ENCODE measurements at places on chromosomes 5 and 9.

DNA sequence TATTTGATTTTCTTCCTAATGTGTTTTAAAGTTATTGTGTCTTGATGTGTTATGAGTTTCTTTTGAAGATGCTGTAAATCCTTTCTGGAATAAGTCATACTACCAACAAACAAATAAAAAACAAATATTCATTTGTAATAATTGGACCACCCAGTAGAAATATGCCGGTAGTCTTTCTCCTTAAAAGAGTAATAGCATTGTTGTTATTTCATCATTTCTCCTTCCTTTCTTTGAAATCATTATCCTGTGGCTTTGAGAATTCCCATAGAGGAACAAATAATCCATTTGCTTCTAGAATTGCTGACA is 169.4 kb downstream of the NNT start:
- no peak for DNase-seq

- no peak for DNase-seq
Measured at GRCh38 chr5:13505326-13505725, 439.2 kb downstream of the DNAH5 start.

DNA sequence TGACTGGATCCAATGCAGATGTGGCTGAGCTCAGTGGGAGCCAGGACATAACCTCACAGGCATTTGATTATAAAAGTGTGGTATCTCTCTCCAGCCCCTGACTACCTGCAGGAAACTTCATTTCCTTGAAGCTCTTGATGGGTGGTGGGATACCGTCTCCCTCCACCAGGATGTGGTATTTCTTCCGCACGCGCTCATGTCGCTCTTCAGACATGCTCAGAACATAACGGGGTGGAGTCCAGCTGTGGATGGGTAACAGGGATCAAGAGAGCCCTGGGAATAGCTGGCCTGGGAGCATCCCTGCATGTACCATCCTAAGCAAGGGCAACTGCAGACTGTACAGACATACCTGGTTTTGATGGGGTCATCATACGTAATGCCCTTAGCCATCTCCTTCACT is 1.2 kb downstream of the DDX41 start:
- no peak for DNase-seq

- DNase-seq: no peak
Measured at GRCh38 chr5:1537603-1538154, 13.9 kb upstream of the LPCAT1 start.

DNA sequence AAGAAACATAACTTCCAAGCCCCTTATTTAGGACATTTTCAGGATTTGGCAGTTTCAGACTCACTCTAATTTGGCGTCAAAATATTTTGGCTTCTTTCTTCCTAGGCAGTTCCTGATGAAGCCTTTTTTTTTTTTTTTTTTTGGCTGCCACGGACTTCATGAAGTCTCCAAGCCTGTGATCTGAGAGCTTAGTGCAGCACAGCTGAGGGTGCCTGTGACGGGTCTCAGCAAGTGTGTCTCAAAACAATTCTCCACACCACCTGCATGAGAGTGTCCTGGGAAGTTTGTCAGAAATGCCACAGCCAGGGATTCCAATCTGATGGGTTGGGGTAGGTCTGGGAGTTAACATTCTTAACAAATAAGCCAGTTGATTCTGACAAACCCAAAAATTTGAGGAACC is 6.0 kb upstream of the ESM1 start:
- DNase-seq: no peak

DNA sequence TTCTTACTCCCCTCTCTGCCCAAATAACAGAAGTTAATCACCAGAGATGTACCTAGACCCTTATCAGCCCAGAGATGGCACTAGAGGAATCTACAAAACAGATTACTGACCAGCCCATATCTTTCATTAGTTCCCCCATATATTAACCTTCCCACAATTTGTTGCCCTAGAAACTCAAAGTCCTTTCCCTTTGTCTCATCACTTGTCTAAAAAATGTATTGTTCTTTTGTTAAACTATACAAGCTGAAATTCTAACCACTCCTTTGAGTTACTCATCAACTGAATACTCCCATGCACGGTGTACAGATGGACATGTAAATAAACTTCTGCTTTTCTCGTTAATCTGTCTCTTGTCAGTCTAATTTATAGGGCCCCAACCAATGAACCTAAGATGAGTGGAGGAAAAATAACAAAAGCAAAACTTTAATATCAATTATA is 130.9 kb downstream of the CCDC192 start:
- DNase-seq: peak; percentile 26

GRCh38 chr9:3277200-3277599 is 248.6 kb downstream of the RFX3 start:
- DNase-seq: no peak

DNA sequence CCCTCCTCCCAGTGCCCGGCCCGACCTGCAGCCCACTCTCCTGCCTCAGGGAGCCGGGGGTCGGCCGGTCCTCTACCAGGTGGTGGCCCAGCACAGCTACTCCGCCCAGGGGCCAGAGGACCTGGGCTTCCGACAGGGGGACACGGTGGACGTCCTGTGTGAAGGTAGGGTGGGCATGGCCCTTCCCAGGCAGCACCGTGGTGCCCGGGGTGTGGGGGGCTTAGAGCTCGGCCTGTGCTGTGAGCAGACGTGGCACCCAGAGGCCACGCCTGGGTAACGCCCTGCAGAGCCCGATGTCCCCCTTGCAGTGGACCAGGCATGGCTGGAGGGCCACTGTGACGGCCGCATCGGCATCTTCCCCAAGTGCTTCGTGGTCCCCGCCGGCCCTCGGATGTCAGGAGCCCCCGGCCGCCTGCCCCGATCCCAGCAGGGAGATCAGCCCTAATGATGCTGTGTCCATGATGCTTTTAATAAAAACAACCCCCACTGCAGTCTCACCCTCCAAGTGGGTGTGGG is 7.2 kb downstream of the ENTPD8 start:
- DNase-seq: no peak

GRCh38 chr5:102296178-102296817 is at the start of gene SLCO4C1:
Gene SLCO4C1 (minus strand): TSS chr5:102296284. CDS start chr5:102296262, 22 bp downstream.
- DNase-seq: peak; percentile 58

DNA sequence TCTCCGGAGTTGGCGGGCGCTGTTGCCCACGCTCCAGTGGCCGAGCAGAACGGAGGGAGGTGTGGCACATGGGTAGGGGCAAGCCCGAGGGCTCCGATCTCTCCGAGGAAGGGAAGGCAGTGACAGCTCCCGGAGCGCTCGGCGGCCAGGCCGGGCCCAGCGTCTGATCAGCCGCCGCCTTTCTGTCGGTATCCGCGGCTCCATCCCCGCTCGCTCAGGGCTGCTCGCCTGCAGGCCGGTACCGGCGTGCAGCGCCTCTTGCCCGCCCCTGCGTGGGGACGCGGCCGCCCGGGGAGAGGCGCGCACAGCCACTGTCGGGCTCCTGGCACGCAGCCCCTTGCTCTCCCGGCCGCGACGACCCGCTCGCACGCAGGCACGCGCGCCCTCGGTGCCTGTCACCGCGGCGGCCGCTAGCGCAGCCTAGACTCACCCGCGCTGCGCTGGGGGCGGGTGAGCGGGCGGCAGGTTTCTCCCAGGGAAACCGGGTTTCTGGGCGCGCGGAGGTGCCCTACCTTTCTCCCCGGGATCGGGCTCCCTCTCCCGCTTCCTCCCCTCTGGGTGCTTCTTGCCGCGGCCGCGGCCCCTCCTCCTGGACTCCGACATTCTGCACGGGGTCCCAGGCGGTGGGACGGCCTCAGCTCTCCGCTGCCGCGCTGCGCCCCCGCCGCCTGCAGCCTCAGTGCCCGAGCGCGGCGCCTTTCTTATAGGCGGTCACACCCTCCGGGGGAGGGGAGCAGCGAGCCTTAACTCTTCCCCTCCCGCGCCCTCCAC is 108.4 kb downstream of the PSD2 start:
- no peak for DNase-seq

DNA sequence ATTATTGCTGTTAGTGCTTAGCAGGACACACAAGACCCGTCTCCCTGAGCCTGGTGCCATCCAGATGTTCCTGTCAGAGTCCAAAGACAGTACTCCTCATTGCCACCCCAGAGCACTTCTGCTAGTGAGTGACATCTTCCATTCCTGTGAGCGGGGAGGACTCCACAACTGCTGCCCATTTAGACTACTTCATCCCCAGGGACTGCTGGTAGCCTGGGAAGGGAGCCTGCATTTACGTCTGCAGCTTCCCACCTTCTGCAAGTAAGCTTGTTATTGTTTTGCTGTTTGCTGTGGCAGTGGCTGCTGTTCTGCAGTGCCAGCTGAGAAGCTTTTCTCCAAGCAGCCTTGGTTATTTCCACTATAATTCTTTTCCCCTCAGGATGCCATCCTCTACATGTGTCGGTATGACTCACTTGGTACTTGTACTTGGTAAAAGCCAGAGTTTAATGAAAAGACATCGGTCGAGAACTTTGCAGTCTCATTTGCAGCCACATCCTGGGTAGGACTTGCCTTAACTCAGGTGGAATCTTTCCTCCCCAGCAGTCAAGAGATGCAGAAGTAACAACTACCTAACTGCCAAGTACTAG is 10.6 kb upstream of the MAP1B start:
- DNase-seq: no peak

DNA sequence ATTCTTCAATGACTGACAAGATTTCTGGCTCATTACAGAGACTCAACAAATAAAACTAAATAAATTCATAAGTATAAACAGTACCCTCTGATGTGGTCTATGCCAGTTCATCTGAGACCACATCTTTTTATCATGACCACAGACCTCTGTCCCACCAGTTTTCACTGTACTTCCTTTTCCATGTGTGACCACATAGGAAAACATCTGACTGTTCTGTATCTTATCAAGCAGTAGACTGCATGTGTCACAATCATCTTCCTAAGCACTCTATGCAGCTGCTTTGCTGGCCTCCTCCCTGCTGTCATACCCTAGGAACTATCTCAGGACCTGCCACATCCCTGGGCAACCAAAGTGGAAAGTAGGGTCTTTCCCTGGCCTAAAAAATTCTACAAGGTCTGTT is 205.0 kb upstream of the ZNF462 start:
- DNase-seq: no peak

DNA sequence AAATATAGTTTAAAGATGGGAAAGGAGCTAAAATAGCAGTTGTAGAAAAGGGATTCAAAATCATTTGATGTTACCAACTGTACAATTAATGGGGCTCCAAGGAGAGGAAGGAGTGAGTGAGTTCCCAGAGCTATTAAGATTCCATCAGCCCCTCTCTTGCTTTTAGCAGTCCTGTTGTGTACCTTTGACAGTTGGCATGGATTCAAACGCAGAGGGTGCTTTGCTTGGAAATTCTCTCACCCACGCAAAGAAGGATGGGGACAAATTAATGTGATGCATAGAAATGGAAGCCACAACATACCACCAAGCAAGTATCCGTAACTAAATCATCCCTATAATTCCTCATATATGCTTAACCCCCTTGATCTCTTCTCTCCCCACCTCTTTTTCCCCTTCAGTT is 461.3 kb downstream of the EBF1 start:
- no peak for DNase-seq

- DNase-seq: peak; percentile 31
Measured at GRCh38 chr9:105535920-105536668, 21.8 kb upstream of the FKTN start.

Data from iris pigment epithelial cell (primary cell).